ENCODE measurements at places on chromosomes 12 and 14. TPM values are rescaled to one million over a fixed set of nuclear protein-coding genes. Genes with fewer than 3 reads are reported as not detected.
A peak's percentile ranks its signal among the peaks of the same experiment; 100 is the strongest.

GRCh38 chr12:111655356-111655755 lies 30.4 kb downstream of the BRAP start:
- DNase-seq, result no peak

The PLA2G1B gene
- not detected for total RNA-seq

The GALNT16 gene
- total RNA-seq, result 4.1 TPM

DNA sequence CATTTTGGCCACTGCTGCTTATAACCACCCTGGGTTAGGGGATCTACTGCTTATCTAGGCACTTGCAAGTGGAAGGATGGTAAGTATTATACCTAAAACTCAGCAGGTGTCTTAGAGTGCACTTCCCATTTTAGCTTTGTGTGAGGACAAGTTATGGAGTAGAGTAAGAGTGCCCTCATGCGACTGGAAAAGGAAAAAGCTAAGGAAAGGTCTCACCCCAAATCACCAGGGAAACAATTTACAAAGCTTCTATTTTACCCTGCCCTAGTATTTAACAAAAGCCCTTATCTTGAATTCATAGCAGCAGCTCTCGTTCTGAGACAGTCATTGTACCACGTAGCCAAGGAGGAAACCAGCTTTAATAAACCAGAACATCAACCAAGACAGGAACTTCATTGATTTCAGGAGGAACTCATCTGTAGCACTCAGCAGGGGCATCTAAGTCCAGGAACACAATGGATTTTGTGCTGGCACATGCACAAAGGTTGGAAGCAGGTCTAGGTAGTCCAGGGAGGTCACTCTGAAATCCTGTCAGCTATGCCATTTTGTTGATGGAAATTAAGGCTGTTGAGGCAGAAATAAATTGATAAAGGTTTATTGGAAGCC lies 2.9 kb downstream of the RDH12 start:
- DNase-seq, result peak; percentile 65

DNA sequence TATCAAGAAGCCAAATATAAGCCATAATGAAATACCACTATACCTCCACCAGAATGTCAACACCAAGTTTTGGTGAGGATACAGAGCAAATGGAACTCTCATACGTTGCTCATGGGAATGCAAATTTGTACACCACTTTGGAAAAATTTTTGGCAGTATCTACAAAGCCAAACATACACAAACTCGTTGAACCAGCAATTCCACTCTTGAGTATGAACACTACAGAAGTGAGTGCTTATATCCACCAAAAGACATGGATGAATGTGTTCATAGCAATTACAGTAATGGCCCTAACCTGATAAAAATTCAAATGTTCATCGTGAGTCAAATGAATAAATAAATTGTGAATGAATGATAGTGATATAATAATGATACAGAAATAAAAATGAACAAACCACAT lies 24.8 kb downstream of the C12orf71 start:
- no peak for DNase-seq

DNA sequence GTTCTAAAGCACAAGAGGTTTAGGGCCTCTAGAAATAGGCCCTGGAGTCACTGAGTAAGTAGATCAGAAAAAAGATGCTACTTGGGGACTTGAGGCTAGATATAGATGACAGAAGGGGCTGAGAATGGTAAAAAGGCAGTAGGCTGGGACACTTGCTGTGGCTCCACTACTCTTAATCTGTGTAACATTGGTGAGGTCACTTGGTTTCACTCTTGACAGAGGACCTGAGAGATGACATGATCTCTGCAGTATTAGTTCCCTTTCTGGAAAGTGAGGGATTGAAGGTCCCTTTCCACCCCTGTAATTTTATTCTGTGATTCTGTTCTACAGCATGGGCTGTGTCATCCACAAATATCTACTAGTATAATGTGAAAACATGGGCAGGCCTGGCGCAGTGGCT lies 39.7 kb downstream of the MAPKAPK5 start:
- DNase-seq, result no peak

DNA sequence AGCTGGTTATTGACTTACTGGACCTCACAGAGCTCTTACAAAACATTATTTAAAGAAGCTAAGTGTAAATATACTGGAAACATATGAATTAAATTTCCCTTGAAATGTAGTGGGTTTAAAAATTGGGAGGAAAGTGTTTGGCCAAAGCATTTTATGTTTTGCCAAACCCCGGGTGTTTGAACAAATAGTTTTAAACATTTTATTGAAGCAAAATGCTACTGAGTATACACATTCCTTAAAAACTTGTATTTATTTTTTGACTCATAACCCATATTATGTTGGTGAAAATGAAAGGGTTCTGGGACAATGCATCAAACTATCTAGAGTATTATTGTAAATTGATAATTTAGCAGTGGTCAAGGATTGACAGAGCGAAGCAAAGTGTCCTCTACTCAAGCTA lies 1048.5 kb downstream of the SLC6A15 start:
- DNase-seq, result no peak

DNA sequence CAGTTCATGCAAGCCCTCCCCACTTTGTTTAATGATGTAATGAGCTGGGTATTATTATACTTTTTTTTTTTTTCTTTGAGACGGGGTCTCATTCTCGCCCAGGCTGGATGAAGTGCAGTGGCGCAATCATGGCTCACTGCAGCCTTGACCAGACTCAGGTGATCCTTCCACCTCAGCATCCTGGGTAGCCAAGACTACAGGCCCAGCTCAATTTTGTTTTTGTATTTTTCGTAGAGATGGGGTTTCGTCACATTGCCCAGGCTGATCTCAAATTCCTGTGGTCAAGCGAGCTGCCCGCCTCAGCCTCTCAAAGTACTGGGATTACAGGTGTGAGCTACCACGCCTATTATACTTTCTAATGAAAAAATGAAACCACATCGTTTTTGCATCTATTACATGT lies 4.5 kb upstream of the DCAF11 start:
- DNase-seq, result no peak

DNA sequence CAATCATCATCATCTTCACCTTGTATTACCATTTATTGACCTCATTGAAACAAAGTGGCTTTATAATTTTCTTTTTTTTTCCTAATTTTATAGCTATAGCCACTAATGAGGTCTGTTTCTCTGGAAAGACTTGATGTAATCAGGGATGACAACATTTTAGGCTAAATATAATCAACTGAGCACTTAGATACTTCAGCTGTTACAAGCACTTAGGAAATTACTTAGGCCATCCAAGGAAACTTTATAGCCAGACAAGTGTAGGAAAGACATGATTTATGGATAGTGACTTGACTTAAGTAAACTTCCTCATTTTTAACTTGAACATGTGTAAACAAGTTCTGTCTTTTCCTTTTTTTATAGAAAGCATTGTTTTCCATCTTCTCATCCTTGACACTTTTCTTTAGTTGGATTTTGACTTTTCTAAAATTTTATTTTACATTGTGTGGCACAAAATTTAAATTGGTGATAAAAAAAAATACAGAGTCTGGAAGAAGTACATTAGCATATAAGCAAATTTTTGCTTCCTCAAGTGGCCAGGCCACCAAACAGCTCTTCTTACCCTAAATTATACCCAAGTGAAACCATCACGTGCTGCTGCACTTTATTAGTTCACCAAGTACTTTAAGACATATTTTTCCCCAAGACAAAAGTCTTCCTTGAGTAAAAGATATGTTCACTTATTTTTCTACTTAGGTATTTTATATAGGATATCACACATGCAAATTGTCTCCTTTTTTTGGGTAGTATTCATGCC lies 15.1 kb downstream of the CPNE8 start:
- no peak for DNase-seq

The C12orf42 gene
- total RNA-seq, result 1.2 TPM

The ANO2 gene
- total RNA-seq, result 4.1 TPM

DNA sequence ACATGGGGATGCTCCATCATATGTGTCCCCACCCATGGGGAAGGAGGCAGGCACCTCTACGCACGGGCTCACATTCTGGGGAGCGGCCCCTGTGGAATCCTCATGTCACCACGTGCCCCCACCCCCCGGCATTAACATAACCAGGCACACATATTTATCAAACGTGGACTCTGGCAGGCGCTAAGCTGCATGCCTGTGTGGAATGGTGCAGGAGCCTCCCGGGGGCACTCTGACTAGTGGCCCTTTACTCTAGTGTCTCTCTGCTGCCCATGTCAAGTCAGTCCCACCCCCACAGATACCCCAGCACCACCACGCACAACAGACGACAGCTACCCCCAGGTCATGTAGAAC lies 66.1 kb downstream of the CCDC88C start:
- no peak for DNase-seq

DNA sequence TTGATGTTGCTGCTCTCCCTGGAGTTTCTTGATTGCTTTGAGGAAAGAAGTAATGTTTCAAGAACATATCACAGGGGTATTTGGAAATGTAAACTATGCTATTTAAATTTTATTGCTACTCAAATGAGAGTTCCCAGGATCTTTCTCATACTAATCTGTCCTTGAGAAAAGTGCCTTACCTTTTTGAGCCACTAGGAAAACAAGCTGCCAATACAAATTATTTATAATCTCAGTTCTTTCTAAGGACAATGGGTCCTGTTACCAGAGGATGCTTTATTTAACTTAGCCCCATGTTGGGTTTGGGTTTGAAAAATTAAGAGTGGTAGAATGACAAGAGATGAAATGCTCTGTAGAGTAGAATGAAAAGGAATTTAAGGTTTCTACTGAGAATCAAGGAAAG lies 258.2 kb upstream of the PRKD1 start:
- DNase-seq, result no peak

The PA2G4 gene
- total RNA-seq, result 74.6 TPM

DNA sequence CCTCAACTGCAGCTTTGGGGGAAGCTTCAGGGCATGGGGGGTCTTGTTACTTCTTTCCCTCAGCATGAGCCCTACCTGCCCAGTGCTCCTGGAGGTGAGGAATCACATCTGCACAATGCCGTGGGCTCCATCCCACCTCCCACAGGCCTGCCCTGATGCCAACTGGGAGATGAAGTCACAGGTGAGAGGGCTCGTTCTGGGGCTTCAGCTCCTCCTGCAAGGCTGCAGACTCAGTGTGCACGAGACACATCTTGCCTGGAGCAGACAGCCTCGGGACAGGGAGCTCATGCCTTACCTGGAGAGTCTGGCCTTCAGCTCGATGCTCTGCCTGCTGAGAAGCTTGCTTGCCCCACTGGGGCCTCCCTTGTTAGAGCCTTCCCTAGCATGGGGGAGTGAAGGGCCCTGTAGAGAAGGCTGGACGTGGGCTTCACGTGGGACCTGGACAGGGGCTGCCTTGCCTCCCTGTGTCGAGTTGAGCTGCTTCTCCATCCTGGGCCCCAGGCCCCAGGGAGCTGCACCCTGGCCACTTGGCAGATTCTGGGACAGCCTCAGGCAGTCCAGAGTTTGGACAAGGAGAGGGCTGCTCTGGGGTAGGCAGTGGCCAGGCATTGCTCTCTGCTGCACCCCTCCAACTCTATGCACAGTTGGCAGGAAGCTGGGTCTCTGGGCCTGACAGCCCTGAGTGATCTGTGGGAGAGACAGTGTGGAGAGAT lies 171.4 kb downstream of the KIF26A start:
- DNase-seq, result no peak

DNA sequence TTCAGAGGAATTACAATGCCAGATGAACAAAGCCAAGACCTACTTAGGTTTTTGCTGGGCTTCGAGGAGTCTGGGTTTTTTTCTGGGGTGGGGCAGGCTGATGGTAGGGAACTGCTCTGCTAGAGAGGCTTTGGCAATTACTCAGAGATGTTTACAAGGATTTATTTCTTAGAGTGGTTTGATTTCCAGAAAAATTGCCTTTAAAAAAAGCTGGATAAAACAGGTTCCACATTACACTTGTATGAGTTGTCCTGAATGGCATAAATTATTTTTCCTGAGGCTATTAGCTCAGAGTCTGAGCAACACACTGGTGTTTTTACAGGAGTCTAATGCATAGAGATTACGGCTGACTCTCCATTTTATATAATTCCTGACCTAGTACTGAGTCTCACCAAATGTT lies 118.5 kb upstream of the FRMD6 start:
- DNase-seq, result no peak

GRCh38 chr14:97572583-97573458 lies 775.6 kb downstream of the VRK1 start:
- DNase-seq, result no peak

DNA sequence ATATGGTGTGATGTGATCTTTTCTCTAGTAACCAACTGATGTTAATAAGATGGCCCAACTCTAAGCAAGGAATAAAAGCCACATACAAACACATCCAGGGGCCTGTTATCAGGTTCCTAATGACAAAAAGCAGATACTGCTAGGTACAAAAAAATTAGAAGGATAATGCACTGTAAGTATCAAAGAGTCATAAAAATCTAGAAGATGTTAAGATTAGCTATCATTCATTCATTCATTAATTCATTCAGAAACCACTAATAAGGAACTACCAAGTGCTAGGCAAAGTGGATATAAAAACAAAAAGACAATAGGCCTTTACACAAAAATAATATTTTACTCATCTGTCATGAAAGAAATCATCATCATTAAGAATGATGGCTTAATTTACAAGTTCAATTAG lies 21.6 kb downstream of the ATF7 start:
- DNase-seq, result no peak

DNA sequence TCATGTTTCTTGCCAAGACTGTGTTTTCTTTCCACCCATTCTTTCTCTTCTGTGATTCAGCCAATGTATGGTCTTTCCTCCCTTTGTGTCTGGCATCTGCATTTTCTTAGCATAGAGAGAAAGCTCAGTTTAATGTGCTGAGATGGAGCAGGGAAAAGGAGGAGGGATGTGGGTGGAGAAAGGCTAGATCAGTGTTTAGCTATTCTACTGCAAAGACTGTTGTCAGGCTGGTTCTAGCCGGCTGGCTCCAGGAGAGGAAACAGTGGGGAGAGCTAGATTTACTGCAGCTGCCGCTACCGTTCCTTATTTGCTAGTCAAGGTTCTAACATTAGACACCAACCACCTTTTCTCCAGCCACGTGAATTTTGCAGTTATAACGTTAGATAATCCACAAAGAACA lies 5.2 kb upstream of the RIMKLB start:
- DNase-seq, result peak; percentile 56

DNA sequence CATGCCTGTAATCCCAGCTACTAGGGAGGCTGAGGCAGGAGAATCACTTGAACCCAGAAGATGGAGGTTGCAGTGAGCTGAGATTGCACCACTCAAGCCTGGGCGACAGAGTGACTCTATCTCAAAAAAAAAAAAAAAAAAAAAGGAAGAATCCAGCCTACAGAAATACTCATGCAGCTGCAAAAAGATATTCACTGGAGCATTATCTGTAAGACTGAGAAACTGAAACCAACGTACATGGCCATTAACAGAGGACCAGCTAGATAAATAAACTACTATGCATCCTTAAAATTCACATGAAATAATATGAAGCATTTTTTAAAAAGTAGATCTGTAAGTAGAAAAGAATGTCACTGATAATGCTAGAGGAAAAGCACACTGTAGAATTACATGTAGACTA lies 3.5 kb downstream of the SLC7A7 start:
- DNase-seq, result no peak

GRCh38 chr14:87468531-87468930 lies 524.5 kb downstream of the GALC start:
- DNase-seq, result no peak

GRCh38 chr12:64713376-64713775 lies 45.8 kb downstream of the GNS start:
- DNase-seq, result no peak

The HOXC13 gene
- not detected for total RNA-seq

All from frontal cortex (tissue), 4 donors.